NCI-H1930 (cell line): ENCODE measurements at places on chromosomes 1 and 21.

DNA sequence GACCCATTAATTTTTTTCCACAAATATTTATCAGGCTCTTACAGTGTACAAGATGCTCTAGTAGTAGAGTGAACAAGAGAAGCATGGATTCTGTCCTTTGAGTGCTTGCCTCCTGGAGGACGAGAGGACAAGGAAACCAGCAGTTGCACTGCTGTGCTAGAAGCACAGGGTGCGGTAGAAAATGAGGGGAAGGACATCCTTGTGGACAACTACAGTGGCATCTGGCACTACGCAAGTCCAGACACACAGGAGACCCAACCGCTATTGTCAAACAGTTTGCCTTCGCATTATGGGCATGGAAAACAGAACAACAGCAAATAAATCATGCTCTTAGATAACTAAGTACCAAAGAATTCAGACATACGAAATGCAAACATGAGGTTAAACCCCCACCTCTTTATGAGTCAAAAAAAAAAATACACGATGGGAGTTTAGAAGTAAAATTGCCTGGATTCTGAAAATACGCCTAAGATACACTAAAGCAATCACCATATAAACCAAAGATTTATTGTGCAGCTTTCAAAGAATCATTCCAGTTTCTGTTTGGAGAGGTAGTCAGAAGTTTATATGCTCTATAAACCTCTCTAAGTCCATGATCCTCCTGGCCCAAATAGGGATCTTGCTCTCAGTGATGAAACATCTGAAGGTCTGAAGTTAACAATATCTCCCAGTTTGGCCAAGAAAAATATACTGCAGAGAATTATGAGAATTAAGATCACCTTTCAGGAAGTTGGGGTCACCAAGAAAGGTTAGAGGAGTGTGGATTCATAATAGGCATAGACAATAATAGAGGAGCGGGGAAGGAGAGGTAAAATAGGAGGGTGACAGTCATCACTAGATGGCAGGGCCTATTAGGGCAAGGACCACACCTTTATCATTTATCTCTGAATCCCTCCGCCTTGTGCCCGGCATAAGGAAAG, 307.8 kb downstream of the NFIA start:
- DNase-seq: no peak

GRCh38 chr1:29800522-29800956, 564.2 kb downstream of the PTPRU start:
- no peak for DNase-seq

GRCh38 chr21:41651830-41652229, 115.0 kb downstream of the RIPK4 start:
- DNase-seq: no peak

- DNase-seq: no peak
Measured at GRCh38 chr1:99956755-99957154, 13.0 kb upstream of the SLC35A3 start.

DNA sequence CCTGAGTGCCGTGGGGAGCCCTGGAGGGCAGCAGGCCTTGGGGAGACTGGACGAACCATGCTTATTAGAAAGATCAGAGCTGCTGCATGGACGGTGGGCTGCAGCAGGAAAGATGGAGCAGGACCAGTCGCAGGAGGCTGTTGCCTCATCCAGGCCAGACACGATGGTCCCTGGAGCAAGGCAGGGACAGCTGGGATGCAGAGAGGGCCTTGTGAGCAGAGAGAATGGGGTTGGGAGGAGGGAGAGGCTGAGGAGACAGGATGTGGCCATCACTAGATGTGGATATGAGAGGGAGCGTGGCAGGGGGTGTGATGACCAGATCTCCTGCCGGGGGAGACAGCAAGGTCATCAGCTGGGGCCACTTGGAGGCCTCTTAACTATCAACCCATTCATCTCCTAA, 727.6 kb downstream of the PTPRU start:
- DNase-seq: no peak

DNA sequence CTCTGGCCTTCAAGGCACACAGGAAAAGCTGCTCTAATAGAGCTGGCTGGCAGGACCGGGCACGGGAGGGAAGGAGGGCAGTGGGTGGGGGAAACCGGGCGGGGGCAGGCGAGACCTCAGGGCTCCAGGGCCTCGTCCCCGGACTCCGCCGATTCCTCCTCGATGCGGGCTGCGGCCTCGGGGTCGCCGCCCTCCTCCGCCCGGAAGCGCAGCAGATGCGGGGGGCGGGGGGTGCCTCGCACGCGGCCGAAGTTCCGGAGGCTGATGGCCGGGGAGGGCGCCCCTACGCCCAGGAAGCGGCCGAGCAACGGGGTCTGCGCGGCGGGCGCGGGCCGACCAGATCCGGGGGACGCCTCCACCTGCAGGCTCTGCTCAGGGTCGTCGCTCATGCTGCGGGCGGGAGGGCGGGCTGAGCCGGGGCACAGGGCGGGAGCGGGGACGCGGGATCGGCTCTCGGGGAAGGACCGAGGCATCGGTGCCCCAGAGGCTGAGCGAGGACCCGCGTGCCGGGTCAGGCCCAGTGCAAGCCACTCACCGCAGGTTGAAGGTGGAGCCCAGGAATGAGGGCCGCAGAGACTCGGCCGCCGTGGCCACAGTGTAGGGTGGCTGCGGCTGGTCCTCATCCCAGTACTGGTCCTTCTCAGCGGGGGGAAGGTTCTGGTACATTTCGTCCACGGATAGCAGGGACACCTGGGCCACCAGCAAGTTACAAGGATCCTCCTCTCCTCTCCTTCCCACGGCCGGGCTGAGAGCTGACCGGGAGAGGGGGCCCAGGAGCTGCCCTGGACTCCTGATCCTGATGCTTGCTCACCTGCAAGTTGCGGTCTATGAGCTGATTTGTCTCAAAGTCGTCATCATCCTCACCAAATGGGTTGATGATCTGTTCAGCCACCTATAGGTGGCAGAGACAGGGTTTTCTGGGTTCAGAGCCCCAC, 3.6 kb downstream of the BEST4 start:
- DNase-seq: no peak

DNA sequence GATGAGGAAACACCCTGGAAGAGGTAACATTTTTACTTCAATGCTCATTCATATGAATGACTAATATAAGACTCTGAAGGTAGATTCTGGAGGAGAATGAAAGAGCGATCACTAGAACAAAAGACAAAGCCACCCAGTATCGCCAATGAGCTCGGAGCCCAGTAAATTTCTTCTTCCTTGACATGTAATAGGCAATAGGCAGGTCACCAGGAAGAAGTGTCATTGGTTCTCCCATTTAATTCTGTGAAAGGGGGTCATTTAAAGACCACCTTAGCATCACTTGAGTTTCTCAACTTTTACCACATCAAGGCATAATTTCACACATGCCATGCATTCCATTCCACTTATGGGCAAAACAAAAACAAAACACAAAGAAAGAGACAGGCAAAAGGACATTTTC, 7.9 kb downstream of the TNFSF18 start:
- no peak for DNase-seq

DNA sequence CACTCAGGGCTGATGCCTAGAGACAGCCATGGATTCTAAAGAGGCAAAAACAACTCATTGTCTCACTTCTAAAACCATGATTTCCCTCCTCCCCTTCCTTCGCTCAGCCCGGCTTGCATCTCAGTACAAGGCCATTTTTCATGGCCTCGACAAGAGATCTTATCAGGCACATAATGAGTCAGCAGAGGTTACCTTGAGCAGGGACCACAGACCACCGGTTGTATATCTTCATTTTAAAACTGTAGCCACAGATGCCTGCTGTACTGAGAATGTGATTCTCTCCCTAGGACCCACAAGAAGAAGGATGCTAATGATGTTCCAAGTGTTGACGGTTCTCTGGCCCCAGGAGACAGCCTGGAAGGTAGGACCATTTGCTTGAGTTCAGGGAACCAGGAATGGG, 331.9 kb downstream of the AJAP1 start:
- no peak for DNase-seq

DNA sequence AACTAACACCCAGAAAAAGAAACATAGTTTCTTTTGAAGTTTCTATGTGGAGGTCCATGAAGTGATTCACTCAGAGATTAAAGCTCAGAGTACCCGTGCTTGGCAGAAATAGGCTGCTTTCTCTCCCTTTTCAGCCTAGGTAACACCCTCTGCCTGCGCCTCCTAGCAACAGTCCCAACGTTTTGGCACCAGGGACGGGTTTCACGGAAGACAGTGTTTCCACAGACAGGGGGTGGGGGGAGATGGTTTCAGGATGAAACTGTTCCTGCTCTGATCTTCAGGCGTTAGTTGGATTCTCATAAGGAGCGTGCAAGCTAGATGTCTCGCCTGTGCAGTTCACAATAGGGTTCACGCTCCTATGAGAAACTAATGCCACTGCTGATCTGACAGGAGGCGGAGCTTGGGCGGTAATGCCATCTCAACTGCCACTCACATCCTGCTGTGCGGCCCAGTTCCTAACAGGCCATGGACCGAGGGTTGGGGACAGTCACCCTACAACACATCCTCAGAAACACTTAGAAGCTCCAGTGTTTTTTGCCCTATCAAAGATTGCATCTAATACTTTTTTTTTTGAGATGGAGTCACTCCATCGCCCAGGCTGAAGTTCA, 53.2 kb downstream of the CHML start:
- no peak for DNase-seq

DNA sequence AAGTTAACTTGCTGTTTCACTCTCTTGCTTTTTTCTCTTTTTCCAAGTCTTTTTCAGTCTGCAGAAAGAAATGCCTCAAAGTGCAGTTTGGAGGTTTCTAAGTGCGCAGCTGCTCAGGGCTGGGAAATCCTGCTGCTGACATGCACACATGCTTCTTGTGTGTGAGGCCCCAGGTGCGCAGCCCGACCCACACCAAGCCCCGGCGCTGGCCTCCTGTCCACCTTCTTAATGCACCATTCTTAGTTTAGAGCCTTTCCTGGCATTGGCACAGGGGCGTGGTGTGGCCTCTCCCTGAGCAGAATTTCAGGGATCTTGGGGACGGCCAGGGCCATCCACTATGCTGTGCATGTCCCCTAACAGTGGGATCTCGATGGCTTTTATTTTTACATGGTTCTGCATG, 315.2 kb downstream of the CAMTA1 start:
- DNase-seq: no peak

DNA sequence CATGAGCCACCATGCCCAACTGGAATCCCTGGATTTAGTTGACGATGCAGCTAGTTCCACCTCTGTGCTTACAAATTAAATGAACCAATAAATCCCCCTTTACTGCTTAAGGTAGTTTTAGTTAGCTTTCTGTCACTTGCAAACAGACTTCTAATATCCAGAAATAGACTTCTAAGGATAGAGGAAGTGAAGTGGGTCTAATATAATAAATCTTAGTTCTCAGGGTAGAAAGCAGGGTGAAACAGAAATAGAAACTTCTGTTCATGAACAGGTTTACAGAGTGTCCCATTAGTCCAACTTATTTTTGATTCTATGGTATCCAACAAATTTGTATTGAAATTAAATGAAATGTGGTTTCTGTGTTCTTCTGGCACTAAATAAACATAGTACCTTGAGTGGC, 20.1 kb downstream of the BCAS2 start:
- DNase-seq: no peak

DNA sequence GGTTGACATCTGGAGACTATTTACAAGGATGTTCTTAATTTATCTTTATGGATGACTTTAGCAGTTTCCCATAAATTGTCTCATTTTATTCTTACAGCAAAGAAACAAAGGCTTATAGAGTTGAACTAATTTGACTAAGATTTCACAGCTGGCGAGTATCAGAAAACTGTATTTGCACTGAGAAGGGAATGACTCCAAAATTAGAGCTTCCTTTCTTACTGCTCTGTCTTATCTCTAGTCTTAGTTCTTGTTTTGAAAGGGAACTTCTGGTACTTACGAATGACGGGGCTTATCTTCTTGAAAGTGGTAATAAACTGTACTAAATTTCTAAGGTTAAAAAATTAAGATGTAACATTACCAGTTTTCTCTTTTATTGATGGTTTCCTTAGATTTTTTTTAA, 13.6 kb downstream of the CNST start:
- no peak for DNase-seq

GRCh38 chr21:31896019-31896418, 23.2 kb downstream of the HUNK start:
- no peak for DNase-seq

GRCh38 chr1:235873045-235873444, 6.3 kb upstream of the LYST start:
- DNase-seq: no peak

DNA sequence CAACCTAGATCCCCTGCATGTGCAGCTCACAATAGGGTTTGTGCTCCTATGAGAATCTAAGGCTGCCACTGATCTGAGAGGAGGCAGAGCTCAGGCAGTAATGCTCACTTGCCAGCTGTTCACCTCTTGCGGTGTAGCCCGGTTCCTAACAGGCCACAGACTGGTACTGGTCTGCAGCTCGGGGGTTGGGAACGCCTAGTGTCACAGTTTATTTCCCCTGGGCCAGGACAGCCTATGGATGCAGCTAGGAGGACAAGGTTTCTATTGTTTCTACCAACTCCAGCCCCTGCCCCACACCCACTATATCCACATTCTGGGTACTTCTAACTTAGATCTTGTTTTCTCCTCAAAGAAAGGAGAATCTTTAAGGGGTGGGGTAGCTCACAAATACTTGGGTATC, 58.7 kb upstream of the PRRC2C start:
- no peak for DNase-seq

DNA sequence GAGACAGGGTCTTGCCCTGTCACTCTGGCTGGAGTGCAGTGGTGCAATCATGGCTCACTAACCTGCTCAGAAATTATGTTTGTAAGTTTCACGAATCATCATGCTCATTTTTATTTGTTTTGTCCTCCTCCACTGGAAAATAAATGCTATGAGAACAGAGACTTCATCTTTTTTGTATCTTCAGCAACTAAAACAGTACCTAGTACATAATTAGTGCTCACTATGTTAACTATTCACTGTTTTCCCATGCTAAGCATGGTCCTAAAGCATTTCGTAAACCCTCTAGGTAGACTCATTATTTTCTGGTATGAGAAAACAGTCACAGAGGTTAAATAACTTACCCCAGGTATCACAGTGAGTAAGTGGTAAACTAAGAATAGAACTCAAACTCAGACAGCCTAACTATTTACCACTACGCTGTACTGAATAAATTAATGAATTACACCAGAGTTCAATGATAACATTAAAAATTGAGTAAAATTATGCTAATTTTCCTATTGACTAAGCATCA, 118.4 kb downstream of the RERE start:
- DNase-seq: no peak

DNA sequence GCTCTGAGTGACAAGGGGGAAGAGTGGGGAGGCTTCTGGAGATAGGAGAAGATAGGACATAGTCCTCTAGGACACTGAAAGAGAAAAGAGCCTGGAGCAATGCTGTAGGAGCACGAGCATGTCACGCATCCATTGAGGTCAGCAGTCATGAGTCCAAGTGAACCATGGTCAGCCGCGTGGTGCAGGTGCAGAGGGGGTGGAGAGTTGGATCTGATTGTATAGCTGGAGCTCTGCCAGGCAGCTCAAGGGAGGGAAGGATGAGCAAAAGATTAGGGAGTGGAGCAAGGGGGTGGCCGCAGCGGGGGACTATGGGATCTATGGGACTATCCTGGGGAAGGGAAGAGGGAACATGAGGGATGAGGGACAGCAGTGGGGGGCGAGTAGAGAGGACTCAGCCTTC, 14.0 kb downstream of the PADI1 start:
- no peak for DNase-seq

GRCh38 chr1:78240191-78240590, 194.4 kb downstream of the GIPC2 start:
- no peak for DNase-seq

- DNase-seq: no peak
Measured at GRCh38 chr1:232029315-232029714, 402.7 kb downstream of the DISC1 start.

- no peak for DNase-seq
Measured at GRCh38 chr1:90144820-90145219, 149.9 kb downstream of the ZNF326 start.

GRCh38 chr1:170196490-170197236, 50.9 kb downstream of the NTMT2 start:
- no peak for DNase-seq
